ENCODE measurements at places on chromosomes 13 and 19. TPM values are rescaled to one million over a fixed set of nuclear protein-coding genes. Genes with fewer than 3 reads are reported as not detected.

- no peak for DNase-seq
These were observed 1185.8 kb downstream of the UQCRFS1 start for GRCh38 chr19:28027116-28027515.

DNA sequence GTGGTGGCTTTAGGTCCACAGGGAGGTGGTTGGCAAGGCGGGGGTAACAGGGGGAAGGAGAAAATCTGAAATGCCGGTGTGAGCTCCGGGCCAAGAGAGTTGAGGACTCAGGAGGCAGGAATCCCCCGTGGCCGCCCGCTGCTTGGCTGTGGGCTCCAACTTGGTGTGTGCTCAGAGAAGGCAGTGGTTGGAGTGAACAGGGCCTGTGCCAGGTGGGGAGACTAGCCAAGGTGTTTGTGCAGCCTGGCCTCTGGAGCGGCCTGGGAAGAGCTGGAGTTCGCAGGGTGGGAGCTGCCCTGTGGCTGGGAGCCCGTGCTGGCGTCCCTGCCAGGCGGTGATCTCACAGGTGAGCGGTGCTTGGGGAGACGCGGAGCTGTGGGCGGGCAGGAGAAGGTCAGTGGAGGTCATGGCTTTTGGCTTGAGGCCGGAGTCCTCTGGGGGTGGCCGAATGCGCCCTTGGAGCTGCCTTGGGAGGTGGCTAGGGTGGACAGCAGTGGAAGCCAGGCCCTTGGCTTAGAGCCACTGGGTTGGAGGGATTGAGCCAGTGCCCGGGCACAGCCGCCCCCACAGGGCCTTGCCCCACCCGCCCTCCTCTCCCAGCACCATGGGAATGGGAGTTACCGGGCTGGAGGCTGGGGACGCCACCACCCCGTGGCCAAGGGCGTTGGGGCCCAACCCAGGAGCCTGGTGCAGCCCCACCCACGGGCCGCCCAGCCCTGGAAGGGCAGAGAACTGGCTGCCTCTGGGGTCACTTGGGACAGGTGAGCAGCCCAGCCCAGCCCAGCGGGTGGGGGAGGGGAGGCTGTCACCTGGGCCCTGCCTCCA, 7.1 kb upstream of the CIRBP start:
- DNase-seq: peak; percentile 77

DNA sequence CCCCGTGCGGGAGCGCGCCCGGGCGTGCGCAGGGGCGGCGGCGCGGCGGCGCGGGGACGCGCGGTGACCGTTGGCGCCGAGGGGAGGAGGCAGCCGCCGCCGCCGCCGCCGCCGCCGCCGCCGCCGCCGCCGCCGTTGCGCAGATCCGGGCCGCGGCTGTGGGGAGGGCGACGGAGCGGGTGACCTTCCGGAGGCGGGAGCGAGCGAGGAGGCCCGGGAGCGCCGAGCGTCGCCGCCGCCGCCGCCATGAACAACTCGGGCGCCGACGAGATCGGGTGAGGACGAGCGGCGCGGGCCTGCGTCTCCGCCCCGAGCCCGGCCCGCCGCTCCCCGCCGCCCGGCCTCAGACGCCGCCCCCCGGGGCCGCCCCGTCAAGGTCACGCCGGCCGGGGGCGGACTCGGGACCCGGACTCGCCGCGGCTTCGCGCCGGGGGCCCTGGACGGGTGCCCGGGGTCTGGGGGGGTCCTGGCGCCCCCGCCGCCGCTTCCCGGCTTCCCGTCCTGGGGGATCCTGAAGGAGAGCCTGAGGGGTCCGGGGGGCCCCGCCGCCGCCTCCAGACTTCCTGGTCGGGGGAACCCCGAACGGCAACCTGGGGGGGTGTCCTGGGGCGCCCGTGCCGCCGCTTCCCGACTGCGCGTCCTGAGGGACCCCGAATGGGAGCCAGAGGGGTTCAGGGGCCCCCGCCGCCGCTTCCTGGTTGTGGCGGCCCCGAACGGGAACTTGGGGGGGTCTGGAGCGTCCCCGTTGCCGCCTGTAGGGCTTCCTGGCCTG, at the start of gene DAZAP1:
DAZAP1 (plus strand) TSS at position 59 of the 772 bp plus-strand sequence; CDS start at position 247, 188 bp downstream.
- no peak for DNase-seq

DNA sequence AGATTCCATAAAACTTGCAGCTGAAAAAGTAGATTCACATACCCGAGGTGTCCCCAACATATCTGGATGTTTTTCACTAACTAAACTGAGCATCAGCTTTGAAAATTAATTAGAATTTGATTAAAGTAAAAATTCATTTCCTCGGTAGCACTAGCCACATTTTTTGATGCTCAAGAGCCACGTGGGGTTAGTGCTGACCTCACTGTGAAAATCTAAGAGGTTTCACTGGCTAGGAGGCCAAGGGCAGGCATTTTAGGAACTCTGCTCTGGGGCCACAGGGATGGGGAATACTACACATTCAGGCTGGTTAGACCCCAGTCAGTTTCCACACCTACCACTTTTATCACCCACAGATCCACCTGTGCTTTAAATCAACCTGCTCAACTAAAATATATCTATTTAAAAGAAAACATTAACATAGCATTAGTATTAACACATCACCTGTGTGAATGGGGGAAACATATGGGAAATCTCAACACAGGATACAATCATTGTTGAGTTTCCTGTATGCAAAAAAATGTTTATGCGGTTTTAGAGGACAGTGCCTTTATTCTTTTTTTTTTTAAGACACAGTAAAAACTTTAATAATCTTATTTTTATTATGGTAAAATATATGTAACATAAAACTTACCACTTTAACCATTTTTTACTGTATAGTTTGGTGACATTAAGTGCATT, 45.5 kb downstream of the BRD4 start:
- DNase-seq: no peak

- no peak for DNase-seq
These were observed 3.5 kb downstream of the MYO9B start for GRCh38 chr19:17078920-17079709.

DNA sequence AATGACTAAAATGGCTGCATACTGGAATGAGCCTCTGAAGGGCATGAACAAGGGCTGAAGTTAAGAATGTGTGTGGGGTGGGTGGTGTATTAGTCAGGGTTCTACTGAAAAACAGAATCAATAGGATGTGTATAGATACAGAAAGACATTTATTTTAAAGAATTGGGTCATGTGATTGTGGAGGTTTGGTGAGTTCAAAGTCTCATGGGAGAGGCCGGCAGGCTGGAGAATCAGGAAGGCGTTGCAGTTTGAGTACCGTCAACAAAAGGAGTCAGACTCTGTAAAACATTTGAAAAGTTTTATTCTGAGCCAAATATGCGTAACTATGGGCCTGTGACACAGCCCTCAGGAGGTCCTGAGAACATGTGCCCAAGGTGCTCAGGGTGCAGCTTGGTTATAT, 24.5 kb upstream of the CYSLTR2 start:
- DNase-seq: no peak

DNA sequence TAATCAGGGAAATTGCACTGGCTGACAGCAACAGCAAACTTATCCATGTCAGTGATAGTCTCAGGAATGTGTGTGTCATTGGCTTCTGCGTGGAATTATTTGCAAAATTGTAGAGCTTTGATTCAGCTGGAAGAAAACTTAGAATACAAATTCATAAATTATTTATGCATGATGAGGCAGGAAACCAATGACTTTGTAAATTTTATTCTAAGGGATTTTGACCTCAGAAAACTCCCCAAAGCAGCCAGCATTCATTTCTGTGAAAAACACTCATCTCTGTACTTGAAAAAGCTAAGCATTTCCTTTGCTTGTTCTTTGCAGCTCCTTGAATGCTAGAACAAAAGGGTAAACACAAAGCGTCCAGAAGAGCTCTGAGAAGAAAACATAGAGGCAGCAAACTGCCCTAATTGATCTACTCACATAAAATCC, 162.4 kb downstream of the DCT start:
- no peak for DNase-seq

DNA sequence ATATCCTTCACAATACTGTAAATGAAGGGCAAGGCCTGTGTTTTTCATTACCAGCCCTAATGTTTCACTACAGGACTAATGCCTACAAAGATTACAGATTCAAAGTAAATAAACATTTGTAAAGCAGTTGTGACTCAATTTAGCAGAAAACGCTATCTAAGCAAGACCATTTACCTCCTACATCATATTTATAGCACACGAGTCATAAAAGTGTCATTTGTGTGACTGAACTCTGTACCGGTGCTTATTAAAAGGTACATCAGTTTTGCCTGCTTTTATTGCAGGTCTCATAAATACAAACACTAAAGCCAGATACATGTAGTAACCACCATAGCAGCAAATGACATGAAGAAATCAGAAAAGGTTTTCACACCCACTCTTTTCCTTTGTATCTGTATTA, 61.5 kb upstream of the SLC15A1 start:
- no peak for DNase-seq

DNA sequence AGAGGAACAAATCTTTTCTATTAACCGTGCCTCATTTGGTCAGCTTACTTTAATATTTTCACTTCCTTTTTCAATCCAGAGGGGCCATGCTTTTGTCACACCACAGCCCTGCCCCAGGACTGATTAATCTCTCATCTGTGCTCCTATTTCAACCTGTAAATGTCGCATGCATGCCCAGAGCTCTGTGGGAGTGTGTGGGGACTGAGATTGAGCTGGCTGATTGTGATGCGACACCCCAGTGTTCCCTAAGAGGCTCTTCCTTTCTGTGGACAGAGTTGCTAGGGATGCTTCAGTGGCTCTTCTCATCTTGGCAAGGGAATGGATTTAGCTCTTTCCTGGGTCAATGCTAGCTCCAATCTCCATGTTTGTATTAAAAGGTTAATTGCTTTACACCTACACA, 249.6 kb downstream of the TDRD3 start:
- DNase-seq: peak; percentile 63

DNA sequence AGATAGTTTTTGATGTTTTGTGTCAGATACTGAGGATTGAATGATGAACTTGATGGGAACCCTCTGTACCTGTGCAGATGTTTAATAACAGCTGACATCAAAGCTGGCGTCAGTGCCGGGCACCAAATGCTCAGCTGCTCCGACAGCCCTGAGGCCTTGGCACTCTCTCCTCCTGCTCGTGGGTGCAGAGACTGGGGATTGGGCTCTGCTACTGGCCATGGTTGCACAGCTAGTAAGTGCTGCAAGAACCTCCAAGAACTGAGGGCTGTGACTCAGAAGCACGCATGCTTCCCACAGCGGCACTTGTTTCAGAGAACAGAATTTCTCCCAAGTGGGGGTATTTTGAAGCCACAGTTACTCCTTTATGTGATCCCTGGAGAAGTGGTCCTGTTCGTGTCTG, 5.9 kb downstream of the LAMP1 start:
- DNase-seq: no peak

- DNase-seq: peak; percentile 86
These were observed 57.2 kb upstream of the ZNRF4 start for GRCh38 chr19:5397804-5398692.

FPR2 gene
- total RNA-seq: not detected

FFAR1 gene
- not detected for total RNA-seq

SUGP1 gene
- total RNA-seq: 64.2 TPM

SULT2B1 gene
- total RNA-seq: 0.35 TPM

CCDC122 gene
- total RNA-seq: 10.2 TPM
